ENCODE measurements at places on chromosomes 2 and 18.

DNA sequence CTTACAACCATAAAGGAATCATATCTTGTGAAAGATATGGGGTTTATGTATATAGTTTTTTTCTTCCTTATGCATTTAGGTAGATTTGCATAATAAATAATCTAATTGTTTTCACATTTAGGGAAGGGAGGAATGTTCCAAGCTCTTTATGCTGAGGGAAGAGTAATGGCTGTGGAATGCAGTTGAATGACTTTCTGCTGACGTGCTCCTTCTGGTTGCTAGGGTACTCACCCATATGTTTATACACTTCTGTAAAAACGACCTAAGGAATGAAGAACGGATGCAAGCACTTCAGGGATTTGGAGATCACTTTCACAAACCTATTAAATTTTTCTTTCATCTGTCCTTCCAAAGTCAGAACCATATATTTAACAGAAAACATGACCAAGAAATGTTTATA is 29.2 kb upstream of the PPP4R1 start:
- DNase-seq = peak; percentile 91

DNA sequence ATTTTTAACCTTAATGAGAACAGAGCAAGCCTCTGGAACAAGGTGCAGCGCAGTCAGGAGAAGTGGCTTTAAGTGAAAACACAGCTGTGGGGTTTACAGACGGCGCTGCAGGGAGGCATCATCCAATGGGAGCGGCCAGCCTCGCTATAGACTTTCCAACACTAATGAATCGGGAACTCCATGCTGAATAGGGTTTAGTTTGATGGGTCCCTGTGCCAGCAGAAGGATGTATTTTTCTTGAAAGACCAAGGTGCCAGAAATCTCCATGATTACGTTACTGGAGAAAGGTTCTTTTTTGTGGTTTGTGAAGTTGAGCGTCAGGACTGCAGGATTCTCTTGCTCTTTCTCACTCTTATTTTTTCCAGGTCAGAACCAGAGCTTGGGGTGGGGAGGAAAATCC is 87.9 kb upstream of the ALPP start:
- DNase-seq = no peak

GRCh38 chr2:241859436-241860183 is 916 bp upstream of the PDCD1 start:
- DNase-seq = no peak

GRCh38 chr2:105802587-105802986 is 57.9 kb downstream of the NCK2 start:
- DNase-seq = no peak

DNA sequence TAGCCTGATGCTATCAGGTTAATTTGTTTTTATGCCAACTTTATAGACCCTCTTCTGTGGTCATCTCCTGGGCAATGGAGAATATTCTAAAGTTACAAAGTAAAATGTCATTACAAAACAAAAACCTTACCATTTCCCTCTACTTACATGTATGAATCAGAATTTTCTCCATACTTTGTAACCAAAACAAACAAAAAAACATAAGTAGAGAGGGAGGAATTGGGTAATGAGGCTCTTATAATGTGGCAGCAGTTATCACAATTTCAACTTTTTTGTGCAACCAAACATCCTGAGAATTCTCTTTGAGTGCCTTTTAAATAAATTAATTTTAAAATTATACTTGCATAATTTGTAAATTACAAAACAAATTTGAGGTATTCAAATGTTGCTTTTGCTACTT is 332.8 kb downstream of the TXNL1 start:
- DNase-seq = no peak

- DNase-seq = no peak
Observed at GRCh38 chr2:7203056-7203467, 285.9 kb downstream of the RNF144A start.

DNA sequence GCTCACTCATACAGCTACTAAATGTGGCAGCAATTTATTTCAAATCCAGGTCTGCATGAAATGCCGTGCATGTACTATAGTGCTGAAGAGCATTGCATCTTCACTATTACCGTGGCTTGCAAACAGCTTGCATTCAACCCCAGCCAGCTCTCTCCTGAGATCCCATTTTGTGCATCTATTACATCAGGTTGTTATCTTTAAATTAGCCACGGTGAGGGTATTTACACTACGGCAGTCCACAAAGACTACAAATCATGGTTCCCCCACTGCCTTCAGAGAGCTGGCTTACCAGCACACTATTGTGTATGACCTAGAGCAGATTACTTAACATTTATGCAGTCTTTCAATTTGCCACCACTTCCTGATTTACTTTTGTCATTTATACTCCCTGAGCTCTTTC is 621.3 kb upstream of the LRATD1 start:
- DNase-seq = no peak

DNA sequence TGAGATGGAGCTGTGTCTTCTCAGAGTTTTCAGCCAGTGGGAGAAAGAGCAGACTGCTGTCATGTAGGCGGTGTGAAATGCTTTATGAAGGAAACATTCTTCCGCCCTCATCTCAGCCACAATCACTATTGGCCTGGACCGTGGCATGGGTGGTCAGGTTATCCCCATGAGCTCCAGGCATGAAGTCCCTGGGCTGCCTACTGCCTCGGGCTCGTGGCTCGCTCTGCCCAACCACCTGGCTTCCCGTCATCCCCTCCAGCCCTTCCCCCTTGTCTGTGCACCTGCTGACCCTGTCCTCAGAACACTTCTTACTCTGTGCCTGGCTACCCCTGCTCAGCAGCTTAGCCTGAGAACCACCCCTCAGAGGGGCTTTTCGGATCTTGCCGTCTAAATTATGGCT is 15.5 kb downstream of the COLEC11 start:
- no peak for DNase-seq

DNA sequence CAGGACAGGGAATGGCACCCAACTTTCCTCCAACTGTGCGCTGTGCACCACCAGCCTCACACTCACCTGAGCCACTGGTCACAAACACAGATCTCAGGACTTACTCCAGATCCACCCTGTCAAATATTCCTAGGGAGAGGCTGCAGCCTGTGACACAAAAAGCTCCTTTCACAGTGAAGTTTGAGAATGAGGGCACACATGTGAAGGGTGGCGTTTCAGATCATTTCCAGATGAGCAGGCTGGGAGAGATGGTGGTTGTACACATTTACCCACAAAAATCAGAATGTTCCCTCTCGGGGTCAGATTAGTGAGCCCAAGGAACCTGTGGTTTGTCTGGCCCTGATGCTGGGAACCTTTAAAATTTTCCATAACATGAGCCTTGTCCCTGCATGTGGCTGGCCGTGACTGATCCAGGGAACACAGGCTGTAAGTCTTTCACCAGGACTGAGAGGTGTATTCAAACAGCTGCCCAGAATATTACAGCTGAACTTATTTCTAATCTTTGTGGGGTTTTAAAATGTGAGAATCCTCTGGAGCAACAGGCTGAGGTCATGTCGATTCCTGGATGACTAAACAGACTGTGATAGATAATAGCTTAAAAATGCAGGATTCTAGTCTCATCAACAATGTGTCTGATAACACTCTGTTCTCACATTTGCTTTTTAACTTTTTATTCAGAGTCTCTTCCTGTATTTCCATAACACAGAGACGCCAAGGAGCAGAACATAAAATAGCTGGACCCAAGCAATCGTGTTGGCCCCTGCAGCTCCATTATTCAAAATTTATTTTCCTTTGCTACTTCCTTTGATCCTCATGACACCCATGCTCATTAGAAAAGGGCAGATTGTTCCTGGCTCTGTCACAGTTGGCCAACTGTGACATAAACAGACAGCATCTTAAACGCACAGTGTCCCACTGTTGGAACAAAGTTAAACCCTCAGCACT is 35.5 kb downstream of the IL1R2 start:
- no peak for DNase-seq

- no peak for DNase-seq
Observed at GRCh38 chr2:152155209-152155608, 20.4 kb downstream of the STAM2 start.

GRCh38 chr2:27715318-27716210 is 51.9 kb downstream of the SLC4A1AP start:
- DNase-seq = no peak

DNA sequence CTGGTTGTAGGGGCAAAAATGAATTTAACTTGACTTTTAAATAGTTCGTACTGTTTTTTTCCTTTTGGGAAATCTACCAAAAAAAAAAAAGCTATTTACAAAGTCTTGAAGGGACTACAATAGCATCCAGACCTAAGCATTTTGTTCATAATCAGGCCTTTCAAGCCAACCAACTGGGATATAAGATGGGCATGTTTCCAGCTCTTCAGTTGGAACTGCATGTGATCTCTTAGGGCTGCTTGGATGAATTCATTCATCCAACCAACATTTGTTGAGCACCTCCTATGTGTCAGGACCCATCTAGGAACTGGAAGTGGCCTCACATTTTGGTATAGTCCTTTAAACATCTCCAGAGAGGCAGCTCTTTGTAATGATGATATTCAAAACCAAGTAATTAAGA is 98.6 kb downstream of the AAK1 start:
- DNase-seq = no peak

DNA sequence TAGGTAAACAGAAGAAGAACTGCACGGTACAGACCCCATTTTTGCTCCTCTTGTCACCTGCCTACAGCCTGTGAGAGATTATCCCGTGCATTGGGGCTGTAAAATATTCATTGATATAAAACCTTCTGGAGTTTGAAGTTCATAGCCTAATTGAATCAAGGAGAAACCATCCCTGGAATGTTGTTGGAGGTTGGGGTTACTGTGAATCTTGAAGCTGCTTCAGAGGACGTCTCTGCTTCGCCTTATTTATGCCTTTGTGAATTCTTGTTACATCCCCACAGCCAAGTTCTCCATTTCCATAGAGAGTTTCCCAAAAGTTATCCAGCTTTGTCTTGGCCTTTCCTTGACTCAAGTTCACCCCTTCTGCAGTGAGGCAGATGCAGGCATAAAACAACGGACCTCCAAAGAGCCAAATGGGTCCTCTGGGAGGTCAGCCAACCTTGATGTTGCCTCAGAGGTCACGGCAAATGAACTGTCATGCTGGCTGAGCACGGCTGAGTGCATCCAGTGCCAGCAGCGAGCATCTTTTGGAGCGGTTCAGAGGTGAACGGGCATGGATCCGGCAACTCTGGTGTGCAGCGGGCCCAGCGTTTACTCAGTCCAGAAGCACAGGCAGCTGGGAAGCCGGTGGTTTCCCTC is 317.6 kb downstream of the PRKCE start:
- no peak for DNase-seq

DNA sequence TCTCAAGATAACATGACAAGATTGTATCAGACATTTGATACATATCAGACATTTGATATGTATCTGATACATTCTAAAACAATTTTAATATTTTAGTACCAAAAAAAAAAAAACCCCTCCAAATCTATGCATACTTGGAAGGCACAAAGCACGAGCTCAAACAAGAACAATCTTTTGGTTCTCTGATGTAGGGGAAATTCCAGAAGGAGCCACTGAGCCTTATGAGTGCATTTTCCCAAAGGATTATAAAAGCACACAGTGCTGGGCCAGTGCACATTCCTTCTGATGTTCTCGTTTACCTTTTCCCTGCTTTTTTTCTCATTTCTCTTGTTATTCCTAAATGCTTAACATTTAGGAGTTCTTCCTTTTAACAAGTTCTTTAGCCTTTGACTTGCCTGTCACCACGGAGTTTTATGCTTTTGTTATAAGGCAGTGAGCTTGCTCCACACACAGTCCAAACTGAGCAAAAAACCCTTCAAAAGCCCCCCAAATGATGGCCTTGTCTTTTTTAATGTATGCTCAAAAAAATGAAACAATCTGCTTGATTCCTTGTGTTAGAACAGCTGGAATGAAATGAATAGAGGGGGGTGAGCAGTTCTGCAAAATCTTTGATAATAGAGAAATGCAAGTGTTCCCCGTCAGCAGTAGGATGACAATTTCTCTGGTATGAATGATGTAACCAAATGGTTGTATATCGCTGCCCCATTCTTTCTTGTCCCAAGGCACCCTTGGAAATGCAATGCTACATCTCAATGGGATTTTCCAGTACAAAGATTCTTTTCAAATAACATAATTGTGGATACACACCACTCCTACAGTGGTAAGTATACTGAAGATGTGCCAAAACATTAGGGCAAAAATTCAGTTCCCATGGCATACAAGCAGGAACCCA is 597.2 kb upstream of the ZEB2 start:
- no peak for DNase-seq

DNA sequence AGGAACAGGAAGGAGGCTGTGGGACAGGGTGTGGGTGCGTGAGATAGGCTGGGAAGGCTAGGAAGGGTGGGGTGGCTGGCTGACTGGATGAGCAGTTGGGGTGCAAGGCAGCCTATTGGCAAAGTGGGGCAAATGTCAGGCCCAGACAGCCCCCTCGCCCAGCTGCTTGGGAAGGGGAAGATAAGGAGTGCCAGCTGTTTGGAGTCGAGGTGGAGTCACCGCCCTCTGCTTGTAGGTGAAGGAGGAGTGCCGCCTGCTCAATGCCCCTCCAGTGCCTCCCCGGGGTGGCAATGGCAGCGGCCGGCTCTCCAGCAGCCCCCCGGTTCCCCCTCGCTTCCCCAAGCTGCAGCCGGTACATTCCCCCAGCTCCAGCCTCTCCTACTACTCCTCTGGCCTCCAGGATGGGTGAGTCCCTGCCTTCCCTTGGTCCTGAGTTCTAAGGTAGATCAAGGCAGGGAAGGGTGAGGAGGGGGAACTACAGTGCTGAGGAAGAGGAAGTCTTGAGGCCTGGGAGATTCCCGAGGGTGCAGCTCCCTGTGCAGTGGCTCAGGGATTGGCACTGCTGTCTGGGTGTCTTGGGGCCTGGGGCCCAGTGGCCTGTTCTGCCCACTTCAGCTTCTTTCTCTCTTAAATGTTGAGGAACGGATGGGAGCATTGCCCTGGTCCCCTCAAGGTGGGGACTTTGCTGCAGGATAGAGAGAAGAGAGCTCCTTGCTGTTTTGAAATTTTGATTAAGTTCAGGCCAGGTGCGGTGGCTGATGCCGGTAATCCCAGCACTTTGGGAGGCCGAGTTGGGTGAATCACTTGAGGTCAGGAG is 13.3 kb downstream of the GAREM2 start:
- DNase-seq = no peak

GRCh38 chr18:44938720-44939665 is 258.3 kb downstream of the SETBP1 start:
- DNase-seq = no peak

- no peak for DNase-seq
Observed at GRCh38 chr2:58501371-58502160, 260.4 kb upstream of the FANCL start.

DNA sequence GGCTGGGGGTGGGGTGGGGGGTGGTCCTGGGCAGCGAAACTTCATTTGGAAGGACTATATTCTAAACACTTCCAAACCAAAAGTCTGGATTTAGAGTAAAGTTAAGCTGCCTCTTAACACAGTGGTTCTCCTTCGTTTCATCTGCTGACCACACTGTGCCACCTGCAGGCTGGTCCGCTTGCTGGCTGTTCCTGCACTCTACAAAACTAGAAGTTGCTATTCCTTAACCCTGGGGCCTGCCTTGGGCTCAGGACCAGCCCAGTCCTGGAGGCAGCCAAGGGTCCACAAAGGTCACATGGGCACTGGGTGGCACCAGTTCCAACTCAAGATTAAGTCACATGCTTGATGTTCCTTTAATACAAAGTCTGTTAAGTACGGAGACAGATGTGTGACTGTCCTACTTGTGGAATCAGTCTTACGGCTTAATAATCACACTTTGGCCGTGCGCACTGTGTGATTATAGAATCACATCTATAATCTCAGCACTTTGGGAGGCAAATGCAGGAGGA is 195.4 kb downstream of the FAM210A start:
- DNase-seq = peak; percentile 20
